ENCODE measurements at places on chromosomes 11 and 22.

GRCh38 chr11:66178183-66178582, 90.3 kb upstream of the RAB1B start:
- DNase-seq = no peak

GRCh38 chr22:25452116-25452700, 112.3 kb upstream of the GRK3 start:
- DNase-seq = no peak

DNA sequence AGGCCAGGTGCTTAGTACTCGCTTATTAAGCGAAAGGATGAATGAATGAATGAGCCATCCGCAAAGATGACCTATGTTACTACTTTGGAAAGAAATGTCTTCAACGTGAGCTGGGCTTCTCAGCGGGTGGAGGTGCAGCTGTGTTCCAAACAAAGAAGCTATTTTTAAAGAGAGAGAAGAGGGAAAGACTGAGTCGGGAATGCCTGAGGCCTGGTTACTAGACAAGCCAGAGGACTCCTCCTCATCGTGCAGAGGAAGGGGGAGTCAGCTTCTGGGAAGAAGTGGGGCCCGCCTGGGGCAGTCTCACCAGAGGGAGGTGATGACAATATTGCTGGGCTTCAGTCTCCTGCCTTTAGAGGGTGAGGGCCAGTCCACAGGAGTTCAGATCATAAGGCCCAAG, 30.4 kb upstream of the CD5 start:
- no peak for DNase-seq

DNA sequence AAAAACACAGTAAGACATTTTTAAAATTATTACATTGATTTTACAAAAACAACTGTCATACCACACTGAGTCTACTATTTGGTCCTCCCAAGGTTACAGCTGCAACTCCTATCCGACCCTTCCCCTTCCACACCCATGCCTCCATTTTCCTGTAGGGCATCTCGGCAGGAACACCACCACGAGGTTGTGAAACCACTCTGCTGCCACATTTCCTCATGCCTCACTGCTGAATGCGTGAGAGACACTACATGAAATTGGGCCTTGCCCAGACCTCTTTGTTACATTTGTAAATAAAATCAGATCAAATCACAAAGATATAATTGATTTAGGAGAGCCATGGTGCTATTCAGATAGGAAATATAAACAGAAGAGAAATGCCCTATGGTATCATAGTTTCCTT, 2.0 kb downstream of the ARHGAP32 start:
- peak; percentile 51 for DNase-seq

GRCh38 chr22:20607157-20607907, 99.9 kb downstream of the MED15 start:
- no peak for DNase-seq

DNA sequence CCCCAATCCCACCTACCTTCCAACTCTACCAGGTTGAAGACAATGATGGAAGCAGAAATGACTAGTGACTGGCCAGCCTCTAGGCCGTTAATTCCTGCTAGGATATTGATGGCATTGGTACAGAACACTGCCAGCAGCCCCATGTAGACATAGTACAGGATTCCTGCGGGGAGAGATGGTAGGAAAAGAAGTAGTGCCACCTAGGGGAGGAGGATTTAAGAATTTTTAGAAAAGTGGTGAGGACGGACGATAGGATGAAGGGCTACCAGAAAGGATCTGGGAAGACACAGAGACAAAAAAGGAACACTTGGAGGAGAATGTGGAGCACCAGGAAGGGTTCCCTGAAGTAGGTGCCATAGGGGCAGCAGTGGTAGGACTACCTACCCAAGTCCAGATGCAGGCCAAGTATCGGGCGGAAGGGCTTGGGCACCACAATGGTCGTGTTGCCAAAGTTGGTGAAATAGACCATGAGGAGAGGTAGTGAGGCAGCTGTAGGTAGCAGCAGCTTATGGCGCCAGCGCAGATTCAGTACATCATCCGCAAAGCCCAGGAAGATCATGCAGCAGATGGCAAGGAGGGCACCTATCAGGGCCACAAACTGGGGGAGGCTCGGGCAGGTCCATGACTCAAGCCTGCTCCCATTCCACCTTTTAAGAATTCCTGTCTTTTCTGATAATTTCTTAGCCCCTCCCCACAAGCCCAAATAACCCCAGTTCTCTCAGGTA, 1.2 kb downstream of the DPAGT1 start:
- no peak for DNase-seq

- no peak for DNase-seq
Measured at GRCh38 chr11:9861860-9862725, 198.2 kb downstream of the SWAP70 start.

DNA sequence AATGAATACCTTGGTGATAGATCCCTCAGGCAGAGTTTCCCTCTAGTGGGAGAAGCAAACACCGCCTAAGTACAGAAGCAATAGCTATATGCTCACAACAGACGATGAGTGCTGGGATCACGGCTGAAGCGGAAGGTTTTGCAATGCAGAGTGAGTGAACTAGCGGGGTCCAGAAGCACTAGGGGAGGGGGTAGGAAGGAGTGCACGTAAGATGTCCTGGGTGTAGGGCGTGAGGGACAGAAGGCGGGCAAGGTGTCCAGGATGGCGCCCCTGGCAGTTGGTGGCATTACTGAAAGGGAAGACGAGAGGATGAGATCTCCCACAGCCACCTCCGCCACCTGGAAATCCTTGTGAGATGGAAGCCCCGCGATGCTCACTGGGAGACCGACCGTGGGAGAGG, 81.0 kb downstream of the ETS1 start:
- no peak for DNase-seq

- DNase-seq = no peak
Measured at GRCh38 chr11:35223371-35223796, 84.4 kb downstream of the CD44 start.

DNA sequence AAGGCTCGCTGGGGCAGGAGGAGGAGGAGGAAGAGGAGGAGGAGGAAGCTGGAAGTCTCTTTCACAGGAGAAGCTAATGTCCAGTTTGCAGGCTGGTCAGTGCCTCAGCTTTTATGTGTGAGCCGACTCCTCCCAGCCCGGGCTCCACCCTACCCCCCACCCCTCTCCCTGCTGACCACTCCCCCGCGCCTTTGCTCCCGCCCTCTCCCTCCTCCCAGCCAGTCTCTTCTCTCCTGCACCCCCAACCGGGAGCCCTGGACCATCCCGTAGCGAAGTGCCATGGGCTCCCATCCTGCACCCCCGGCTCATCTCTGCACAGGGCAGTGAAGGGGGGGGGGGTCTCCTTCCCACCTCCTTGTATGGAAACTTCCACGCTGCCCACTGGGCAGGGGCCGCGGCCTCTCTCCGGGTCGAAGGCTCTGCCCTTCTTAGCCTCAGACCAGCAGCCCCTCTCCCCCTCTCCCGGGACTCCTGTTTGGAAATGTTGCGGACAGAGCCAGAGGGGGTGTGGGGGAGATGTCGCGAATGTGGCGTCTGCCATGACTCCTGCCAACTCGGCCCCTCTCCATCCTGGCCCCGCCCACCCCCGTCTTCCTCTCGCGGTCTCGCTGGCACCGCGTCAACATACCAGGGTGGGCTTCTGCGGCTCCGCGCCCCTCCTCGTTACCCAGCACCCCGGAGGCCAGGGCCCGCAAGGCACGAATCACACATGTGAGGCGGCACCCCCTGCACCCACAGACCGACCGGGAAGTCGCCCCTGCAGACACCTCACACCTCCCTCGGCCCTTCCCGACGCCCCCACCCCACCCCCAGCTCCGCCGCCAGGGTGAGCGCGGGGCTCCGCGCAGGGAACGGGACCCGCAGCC, 1.8 kb downstream of the IGF2 start:
- no peak for DNase-seq

DNA sequence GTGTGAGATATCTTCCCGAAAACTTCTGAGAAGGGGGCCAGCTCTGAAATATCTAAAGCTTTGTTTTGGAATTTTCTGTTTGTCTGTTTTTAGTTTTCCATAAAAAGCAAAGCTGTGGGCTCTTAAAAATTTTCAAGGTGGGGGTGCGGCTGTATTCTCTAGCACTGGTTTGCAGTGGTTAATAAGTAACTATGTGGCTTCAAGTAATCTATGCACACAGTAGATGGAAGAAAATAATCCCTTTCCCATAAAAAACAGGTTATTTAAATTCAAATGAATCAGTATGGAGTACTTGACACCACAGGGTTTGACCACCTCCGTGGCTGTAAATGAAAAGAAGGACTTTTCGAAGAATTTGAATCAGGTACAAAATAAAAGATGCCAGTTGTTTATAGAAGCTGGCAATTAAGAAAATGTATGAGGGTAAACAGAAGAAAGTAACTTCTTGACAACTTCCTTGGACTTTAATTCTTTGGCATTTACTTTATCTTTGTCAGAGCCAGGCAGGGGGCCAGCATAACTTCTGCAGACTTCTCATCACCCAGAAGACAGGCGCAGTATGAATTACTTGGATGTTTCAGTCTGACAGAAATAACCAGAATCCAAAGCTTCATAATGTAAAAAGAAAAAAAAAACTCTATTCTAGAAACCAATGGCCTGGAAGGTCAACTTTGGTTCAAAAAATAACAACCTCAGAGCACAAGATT, 981.0 kb downstream of the DLG2 start:
- DNase-seq = no peak
